ENCODE measurements at places on chromosomes 3 and 15.

DNA sequence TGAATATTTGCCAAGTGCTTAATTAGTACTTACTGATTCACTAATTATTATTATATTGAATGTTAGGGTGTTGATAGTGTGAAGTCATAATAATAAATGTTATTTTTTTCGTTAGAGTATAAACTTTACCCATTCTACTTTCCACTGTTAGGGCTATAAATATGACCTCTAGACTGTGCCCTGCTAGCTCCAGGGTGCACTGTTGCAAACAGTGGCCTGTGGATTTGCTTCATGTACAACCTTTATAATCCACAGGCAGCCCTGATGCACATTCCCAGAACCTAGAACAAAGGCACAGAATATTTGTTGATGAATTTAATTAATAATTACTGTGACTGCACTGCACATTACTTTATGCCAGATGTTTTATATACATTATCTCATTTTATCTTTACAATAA lies 28.8 kb upstream of the LEKR1 start:
- no peak for DNase-seq

GRCh38 chr3:50003824-50004223 lies 63.9 kb downstream of the RBM6 start:
- DNase-seq: no peak

- DNase-seq: no peak
These were observed 480.0 kb upstream of the GOLIM4 start for GRCh38 chr3:168575750-168576149.

- no peak for DNase-seq
These were observed 116.1 kb upstream of the SLC7A14 start for GRCh38 chr3:170701696-170702678.

- DNase-seq: no peak
These were observed 163.3 kb downstream of the ARRDC4 start for GRCh38 chr15:98123834-98124233.

- no peak for DNase-seq
These were observed 179.9 kb upstream of the GOLIM4 start for GRCh38 chr3:168275662-168276061.

- DNase-seq: no peak
These were observed 51.8 kb upstream of the ZDHHC23 start for GRCh38 chr3:113895964-113896363.

GRCh38 chr3:182116386-182116785 lies 404.7 kb downstream of the SOX2 start:
- DNase-seq: no peak

DNA sequence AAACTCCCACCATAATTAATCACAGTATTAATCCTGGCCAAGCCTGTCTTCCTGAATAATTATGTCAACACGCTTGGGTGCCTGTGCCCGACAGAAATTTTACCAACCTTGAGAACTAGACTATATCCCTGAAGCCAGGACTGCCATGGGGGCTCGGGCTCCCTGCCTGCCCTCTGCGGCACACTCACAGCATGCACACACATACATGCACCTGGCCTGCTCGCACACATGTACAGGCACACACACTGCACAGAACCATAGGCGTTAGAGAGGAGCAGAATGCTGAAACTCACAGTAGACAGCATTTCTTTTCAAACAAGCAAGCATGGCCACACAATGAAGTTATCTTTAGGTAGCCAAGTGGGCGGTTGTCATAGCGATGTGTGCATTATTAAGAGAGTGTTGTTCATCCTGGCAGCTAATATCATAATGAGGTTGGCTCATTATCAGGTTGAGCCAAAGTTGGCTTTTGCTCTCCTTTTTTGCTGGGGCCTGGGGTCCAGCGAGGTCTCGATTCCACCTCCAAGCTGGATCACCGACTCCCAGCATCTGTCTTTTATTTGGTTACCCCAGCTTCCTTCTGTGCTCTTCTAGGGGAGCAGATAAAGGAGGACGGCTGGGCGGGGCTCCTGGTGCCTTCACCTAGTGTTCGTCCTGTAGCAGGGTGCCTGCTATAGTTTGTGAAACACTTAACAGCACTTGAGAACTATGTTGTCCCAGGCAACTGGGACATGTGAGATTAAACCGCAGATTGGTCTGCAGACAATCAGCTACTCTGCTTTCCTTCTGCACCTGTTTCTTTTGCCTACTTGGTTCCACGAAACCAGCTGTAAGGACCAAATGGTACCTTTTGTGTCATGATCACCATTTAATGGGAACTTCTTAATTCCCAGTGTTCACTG lies 91.4 kb downstream of the ZNF621 start:
- no peak for DNase-seq

DNA sequence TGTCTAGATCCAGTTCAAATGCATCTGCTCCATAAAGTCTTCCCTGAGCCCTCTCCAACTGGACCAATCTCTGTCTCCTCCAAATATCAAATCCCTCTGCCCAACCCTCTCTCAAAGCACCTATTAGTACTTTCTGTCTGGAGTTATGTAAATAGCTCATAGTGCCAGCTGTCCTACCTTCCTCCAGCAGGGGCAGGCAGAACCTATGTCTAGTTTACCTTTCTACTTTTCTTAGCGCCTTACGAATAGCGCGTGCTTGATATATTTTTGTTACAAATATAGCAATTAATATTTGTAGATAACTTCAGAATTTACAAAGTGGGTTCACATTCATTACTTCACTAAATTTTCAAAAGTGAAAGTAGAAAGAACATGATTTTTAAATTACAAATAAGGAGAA lies 14.0 kb upstream of the CCDC80 start:
- no peak for DNase-seq

GRCh38 chr3:198079771-198080520 lies 119.9 kb downstream of the LMLN start:
- no peak for DNase-seq

GRCh38 chr15:74793135-74794028 lies 11.5 kb downstream of the CSK start:
- DNase-seq: no peak

DNA sequence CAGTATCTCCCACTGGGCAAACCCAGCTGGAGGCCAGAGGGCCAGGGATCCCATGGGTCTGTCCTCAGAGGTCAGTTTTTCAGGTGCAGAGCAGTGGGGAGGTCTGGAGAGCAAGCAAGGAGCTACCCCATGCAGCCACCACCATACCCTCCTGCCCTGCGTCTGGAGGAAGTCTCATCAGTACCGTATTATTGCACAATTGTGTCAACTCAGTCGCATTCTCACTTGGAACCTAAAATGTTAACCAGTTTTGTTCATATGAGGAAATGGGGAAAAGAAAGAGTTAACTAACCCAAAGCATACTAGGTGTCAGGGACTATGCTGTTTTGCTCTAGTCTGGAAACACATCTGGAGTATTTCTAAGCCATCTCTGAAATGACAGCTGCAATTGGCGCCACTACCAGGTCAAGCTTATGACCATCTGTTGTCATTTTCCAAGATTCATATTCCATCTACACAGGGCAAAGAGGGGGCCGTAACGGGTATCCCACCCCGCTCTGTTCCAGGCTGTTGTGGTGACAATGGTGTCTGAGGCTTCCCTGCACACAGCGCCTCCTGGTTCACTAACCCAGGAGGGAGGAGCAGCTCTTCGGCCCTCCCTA lies 16.9 kb upstream of the APBA2 start:
- DNase-seq: no peak

- no peak for DNase-seq
These were observed 225.6 kb downstream of the TIGIT start for GRCh38 chr3:114519415-114519814.

- no peak for DNase-seq
These were observed 32.1 kb upstream of the C3orf38 start for GRCh38 chr3:88117683-88118082.

GRCh38 chr3:49217688-49218470 lies 46.5 kb downstream of the KLHDC8B start:
- DNase-seq: peak; percentile 47

GRCh38 chr3:127529346-127530188 lies 61.0 kb downstream of the TPRA1 start:
- no peak for DNase-seq

- no peak for DNase-seq
These were observed 732 bp upstream of the GCSAM start for GRCh38 chr3:112133626-112134334.

GRCh38 chr3:124837065-124837464 lies 50.1 kb downstream of the ITGB5 start:
- DNase-seq: no peak

- no peak for DNase-seq
These were observed 411.4 kb upstream of the PDZRN3 start for GRCh38 chr3:74036102-74036501.

- DNase-seq: no peak
These were observed 101.9 kb upstream of the PLXND1 start for GRCh38 chr3:129708328-129708861.

GRCh38 chr3:52193065-52193464 lies 4.9 kb upstream of the ALAS1 start:
- DNase-seq: no peak

DNA sequence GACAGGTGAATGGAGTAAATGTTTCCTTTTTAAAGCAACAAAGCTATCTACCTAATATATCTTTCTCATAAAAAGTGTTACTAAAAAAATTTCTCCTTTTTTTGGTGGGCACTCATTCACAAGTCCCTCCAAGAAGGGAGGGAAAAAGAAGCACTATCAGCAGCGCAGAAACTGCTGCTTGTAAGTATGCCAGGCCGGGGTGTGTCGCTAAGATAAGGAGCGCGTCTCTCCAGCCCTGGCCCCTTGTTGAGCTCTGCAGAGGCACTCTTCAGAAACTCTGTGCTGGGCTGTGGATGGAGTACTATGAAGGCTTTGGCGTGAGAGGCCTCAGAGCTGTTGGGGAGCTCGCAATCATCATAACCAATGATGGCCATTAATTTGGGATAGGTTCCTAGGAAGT lies 49.1 kb downstream of the ZDHHC3 start:
- no peak for DNase-seq

DNA sequence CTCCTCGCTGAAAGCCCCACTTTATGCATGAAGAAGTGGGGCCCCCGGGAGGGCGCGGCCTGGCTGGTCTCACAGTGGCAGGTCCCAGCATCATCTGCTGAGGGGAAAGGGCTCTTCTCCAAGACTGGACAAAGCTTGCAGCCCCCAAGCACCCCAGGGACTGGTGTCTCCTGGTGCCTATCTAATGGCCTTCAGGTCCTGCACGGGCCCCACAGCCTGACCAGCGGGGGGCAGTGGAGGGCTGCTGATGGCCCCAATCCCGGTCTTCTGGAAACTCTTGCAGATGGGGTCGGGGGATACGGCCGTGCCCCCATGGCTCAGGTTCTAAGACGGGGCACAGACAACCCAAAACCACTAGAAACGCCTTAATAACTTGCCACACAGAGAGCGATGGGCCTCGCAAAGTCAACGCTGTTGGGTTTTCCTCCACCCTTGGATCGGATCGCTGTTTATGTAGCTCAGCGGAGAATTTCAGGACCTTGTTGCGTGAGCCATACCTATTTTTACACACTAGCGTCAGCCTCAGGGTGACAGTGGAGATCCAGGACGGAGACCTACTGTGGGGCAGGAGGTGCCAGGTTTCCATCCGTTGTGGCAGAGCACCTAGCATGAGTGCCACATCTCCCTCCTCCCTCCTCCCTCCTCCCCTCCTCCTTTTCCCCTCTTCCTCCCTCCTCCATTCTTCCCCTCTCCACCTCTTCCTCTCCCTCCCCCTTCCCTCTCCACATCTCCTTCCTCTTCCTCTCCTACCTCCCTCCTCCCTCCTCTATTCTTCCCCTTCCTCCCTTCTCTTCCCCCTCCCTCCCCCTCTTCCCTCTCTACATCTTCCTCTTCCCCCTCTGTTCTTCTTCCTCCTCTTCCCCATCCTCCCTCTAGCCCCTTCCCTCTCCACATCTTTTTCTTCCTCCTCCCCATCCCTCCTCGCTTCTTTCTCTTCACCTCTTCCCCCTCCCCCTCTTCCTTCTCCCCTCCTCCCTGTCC lies 79.3 kb upstream of the ALDH1L1 start:
- DNase-seq: no peak

All from right forelimb (tissue), 1 donor.